ENCODE measurements at places on chromosomes 16 and 17. TPM values are rescaled to one million over a fixed set of nuclear protein-coding genes. Genes with fewer than 3 reads are reported as not detected.
A peak's percentile ranks its signal among the peaks of the same experiment; 100 is the strongest.

GRCh38 chr17:7915611-7916384 lies at the start of gene RNF227:
Gene RNF227 (minus strand): TSS chr17:7916289. CDS start chr17:7916195, 94 bp downstream.
- DNase-seq, result peak; percentile 84
- peaks cover 9% of the 10 kb centered on the region for H3K36me3 ChIP-seq
- H3K4me3 ChIP-seq, result peak within 1 kb of the TSS; percentile 88
- no peaks in the 10 kb centered on the region for H3K27me3 ChIP-seq
- H3K27ac ChIP-seq, result peak within 1 kb of the TSS; percentile 93

Gene PSMC5
- total RNA-seq, result 119 TPM

DNA sequence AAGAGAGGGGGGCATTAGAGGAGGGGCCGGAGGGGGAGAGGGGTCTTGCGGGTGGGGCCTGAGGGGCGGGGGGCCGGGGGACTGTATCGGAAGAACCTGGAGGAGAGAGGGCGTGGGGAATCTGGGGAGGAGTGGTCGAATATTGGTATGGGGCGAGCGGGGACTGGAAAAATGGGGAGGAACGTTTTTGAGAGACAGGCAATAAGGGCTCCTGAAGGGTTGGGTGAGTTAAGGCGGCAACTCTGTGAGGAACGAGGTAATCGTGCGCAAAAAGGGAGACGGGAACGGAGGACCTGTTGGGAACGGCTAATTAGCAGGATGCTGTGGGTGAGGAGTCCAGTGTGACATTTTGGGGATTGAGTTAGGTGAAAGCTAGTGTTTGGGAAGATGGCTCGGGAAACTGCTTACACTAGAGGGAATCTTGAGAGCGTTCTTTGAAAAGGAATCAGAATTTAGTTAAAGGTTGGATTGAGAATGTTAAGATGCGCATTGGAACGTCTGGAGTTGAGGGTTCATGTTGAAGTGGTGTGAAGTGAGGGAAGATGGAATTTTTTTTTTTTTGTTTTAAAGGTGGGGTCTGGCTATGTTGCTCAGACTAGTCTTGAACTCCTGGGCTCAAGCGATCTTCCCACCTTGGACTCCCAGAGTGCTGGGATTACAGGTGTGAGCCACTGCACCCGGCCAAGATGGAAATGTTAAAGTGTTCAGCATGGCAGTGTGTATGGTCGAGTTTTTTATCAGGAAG lies 662 bp downstream of the WIPF2 start:
- H3K27ac ChIP-seq, result peak overlapping the region; percentile 60
- no peaks in the 10 kb centered on the region for H3K27me3 ChIP-seq
- H3K36me3 ChIP-seq, result peaks cover 6% of the 10 kb centered on the region
- peak; percentile 46 for DNase-seq
- H3K4me1 ChIP-seq, result peaks cover 38% of the 10 kb centered on the region

Gene TRAF7
- 55.6 TPM for total RNA-seq

- H3K27ac ChIP-seq, result peak overlapping the region; percentile 36
- H3K4me3 ChIP-seq, result peak overlapping the region; percentile 78
- peaks cover 12% of the 10 kb centered on the region for H3K4me1 ChIP-seq
- H3K27me3 ChIP-seq, result peaks cover 11% of the 10 kb centered on the region
Measured at GRCh38 chr17:73311428-73311780, 397 bp downstream of the CDC42EP4 start.

GRCh38 chr16:31529108-31529936 lies 1.6 kb downstream of the AHSP start:
- H3K36me3 ChIP-seq, result no peaks in the 10 kb centered on the region
- no peaks in the 10 kb centered on the region for H3K4me1 ChIP-seq
- H3K27me3 ChIP-seq, result peaks cover 24% of the 10 kb centered on the region
- no peak for DNase-seq
- H3K4me3 ChIP-seq, result peak overlapping the region; percentile 43
- no peak overlapping the region for H3K27ac ChIP-seq

- H3K27ac ChIP-seq, result no peak overlapping the region
- H3K27me3 ChIP-seq, result peaks cover 22% of the 10 kb centered on the region
- no peak for DNase-seq
- H3K4me1 ChIP-seq, result peaks cover 4% of the 10 kb centered on the region
- H3K4me3 ChIP-seq, result no peak overlapping the region
Measured at GRCh38 chr17:48471817-48472410, 41.9 kb upstream of the SKAP1 start.

Gene TNFRSF17
- total RNA-seq, result not detected

GRCh38 chr17:72104164-72104862 lies 16.5 kb upstream of the SOX9 start:
- no peak overlapping the region for H3K4me3 ChIP-seq
- no peak for DNase-seq
- no peaks in the 10 kb centered on the region for H3K4me1 ChIP-seq
- H3K27me3 ChIP-seq, result no peaks in the 10 kb centered on the region

DNA sequence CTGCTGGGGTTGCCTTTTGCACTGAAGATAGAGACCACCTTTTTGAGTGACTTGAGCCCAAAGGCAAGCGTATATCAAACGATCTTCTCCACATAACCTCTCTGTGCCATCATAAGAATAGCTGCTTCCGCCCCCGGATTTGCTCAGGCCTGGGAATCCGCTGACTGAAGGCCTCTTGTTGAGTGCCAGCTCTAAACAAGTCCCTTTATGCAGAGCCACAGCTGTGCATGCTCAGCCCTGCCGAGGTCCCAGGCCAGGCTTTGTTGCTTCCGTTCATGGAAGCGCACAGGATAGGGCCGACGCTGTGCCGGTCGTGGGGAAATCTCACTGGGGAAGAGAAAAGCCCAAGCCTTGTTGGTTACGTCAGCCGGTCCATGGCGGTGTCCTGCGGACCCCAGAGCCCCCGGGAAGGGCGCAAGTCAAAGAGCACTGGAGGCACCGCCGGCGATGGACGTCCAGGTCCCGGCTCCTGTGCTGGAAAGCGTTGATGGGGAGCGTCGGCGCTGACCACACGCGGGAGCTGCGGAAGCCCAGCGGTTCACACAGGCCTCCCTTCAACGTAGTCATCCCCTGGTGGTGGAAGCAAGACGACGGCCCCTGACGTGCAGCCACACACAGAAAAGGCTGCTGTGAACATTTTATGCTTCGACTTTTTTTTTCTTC lies 23.5 kb upstream of the RPL13 start:
- peaks cover 36% of the 10 kb centered on the region for H3K36me3 ChIP-seq
- H3K4me1 ChIP-seq, result peaks cover 24% of the 10 kb centered on the region
- H3K27ac ChIP-seq, result peak overlapping the region; percentile 38

DNA sequence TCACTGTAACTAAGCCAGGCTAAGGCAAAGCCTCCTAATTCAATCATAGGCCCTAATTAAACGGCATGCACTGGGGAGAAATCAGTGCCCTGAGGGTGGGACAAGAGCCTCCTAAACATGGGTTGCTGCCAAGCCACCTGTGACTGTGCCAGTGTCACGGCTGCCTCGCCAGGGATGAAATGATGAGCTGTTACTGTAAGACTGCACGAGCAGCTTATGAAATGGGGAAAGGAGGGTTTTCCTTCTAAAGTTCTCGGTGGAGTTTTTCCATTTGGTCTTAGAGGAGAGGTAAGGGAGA lies 12.7 kb downstream of the TMEM11 start:
- no peaks in the 10 kb centered on the region for H3K27me3 ChIP-seq
- H3K4me1 ChIP-seq, result peaks cover 5% of the 10 kb centered on the region
- H3K36me3 ChIP-seq, result peaks cover 25% of the 10 kb centered on the region
- no peak for DNase-seq
- H3K4me3 ChIP-seq, result no peak overlapping the region
- no peak overlapping the region for H3K27ac ChIP-seq

Gene DUSP14
- 11.0 TPM for total RNA-seq

- no peak for DNase-seq
- peaks cover 1% of the 10 kb centered on the region for H3K36me3 ChIP-seq
- no peak overlapping the region for H3K4me3 ChIP-seq
Measured at GRCh38 chr16:86157616-86158247, 258.8 kb downstream of the IRF8 start.

- peaks cover 57% of the 10 kb centered on the region for H3K27me3 ChIP-seq
- peaks cover 26% of the 10 kb centered on the region for H3K4me1 ChIP-seq
- H3K27ac ChIP-seq, result no peak overlapping the region
- no peak for DNase-seq
- H3K36me3 ChIP-seq, result no peaks in the 10 kb centered on the region
Measured at GRCh38 chr17:44972953-44973352, 4.8 kb upstream of the C1QL1 start.
